ENCODE measurements at places on chromosomes 5 and 9.

DNA sequence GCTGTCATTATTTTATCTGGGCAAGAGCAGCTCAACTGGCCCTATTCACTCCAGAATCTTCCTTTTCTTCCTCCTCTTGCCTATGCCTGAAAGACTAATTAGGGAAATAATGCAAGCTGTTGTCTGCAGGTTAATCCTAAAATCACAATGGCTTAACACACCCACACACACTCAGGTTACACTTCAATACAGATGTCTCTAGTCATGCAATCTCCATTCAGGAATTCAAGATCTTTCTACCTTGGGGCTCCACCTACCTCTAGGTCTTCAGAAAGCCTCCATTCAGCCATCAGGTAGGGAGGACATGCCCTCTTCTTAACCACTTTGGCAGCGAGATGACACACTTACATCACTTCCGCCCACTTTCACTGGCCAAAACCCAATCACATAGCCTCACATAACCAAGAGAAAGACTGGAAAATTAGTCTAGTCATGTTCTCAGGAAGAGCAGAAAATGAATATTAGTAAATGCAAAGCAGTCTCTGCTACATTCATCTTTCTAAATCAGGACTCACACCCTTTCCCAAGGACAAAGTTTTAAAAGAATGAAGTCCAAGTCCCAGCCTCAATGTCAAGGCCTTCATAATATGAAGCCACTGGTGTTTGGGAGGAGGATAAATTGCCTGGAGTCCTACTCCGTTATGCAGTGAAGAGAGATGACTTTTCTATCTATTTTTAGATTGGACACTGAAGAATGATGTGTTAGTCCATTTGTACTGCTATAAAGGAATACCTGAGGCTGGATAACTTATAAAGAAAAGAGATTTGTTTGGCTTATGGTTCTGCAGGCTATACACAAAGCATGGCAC lies 428.1 kb downstream of the EFNA5 start:
- no peak for DNase-seq

- no peak for DNase-seq
Observed at GRCh38 chr5:31850981-31851689, 212.2 kb downstream of the PDZD2 start.

GRCh38 chr5:58071566-58071965 lies 388.3 kb downstream of the PLK2 start:
- DNase-seq, result no peak

DNA sequence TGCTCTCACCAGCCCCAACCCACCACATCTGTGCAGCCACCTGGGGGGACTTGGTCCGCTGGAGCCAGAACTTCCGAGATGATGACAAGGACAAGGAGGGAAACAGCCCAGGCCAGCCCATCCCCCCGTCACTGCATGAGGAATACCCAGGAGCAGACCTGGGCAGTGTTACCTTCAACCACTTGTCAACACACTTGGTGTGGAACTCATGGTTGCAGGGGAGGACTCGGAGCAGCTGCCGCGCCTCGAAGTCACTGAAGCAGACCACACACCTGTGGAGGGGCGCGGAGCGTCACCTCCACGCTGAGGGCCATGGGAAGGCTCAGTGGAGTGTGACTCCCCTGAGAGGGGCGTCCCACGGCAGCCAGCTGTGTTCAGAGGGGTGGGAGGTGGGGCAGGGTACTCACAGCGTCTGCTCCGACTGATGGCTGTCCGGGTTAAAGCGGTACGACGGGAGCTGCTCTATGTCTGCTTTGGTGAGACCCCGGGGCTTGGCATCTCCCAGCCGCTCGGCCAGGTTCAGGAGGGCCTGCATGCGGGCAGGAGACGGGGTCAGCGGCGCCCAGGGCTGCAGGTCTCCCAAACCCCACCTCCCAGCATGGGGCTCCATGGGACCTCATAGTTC lies 8.0 kb downstream of the RNF44 start:
- no peak for DNase-seq

- DNase-seq, result no peak
Observed at GRCh38 chr5:158198636-158199035, 339.7 kb upstream of the CLINT1 start.

DNA sequence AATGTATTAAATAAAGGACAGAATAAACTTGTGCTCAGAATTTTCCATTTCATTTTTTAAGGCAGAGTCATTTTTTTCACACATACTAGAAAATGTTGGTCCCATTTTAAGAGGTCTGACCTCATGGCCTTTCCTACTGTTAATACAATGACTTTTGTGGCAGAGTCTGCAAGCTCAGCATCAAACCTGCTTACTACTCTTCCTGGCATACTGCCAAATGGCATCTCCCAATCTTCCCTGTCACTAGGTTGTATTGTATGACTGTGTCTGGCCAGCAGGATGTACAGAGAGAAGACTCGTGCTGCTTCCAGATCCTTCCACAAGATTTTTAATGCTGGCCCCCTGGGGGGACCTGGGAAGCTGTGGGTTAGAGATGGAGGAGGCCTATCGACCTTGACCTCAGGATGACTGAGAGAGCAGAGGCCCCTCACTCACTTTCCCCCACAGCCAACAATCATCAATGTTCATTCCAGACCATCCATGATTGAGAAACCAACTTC lies 64.7 kb downstream of the BARX1 start:
- no peak for DNase-seq

GRCh38 chr5:150342583-150342982 lies 14.9 kb upstream of the TCOF1 start:
- DNase-seq, result no peak

GRCh38 chr5:40089269-40089668 lies 590.4 kb upstream of the PTGER4 start:
- DNase-seq, result no peak

DNA sequence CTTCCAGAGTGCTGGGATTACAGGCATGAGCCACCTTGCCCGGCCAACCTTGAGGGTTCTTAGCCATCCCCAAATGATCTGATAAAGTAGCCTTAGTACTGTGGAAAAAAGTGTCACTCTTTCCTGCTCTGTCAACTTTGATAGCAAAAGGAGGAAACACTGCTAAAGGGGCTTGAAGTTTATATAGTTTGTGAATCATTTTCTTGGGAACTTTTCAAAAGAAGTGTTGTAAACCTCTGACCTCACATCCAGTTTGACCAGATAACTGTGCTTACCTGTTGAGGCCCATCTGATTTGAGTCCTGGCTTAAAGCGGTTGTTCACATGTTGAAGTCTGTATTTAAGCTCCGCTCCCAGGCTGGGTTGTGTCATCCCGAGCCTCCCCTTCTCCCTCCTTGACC lies 303.3 kb downstream of the DOCK8 start:
- DNase-seq, result no peak

GRCh38 chr5:83197326-83197967 lies 120.1 kb downstream of the XRCC4 start:
- DNase-seq, result no peak

GRCh38 chr9:3451956-3452355 lies 73.8 kb downstream of the RFX3 start:
- DNase-seq, result no peak

- DNase-seq, result no peak
Observed at GRCh38 chr5:110925916-110926315, 145.6 kb upstream of the TSLP start.

DNA sequence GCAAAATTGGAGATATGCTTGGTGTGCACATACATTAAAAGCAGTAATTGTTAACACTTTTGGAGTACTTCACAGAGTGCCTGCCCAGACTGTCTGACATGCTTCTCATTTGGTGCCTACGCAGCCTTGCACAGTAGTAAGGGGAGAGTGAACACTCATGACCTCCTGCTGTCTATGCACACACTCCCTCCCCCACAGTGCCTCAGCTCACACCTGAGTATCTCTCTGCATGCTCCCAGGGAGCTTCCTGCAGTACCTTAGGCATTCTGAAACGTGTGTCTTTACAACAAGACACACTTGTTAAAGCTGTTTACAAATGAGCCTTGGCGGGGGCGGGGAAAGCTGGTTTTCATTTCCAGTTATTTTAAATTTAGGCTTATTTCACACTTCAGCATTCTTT lies 18.0 kb downstream of the MAP3K1 start:
- DNase-seq, result peak; percentile 27

GRCh38 chr5:69530561-69531405 lies 29.2 kb upstream of the GTF2H2C start:
- no peak for DNase-seq

- no peak for DNase-seq
Observed at GRCh38 chr5:93510626-93511380, 70.2 kb downstream of the NR2F1-AS1 start.

GRCh38 chr5:112109331-112110007 lies 309.6 kb downstream of the EPB41L4A start:
- DNase-seq, result no peak

DNA sequence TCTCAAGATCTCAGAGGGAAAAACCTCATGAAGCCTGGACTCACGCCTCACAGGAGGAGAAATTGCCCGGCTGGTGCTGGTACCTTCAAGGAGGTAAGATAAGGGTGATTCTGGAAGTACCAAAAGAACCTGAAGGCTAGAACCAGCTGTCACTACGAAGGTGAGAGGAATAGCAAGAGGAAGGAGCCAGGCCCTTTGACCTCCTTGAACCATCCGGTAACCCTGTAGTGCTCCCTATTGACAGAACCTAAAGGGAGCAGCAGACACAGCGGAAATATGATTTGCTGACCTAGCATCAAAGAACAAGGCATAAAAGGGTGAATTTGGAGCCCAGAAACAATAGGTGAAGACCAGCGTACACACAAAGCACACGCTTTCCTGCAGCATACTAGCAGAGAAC lies 92.2 kb downstream of the DOCK8 start:
- DNase-seq, result peak; percentile 16

GRCh38 chr9:121773954-121774714 lies 122.7 kb downstream of the DAB2IP start:
- no peak for DNase-seq

DNA sequence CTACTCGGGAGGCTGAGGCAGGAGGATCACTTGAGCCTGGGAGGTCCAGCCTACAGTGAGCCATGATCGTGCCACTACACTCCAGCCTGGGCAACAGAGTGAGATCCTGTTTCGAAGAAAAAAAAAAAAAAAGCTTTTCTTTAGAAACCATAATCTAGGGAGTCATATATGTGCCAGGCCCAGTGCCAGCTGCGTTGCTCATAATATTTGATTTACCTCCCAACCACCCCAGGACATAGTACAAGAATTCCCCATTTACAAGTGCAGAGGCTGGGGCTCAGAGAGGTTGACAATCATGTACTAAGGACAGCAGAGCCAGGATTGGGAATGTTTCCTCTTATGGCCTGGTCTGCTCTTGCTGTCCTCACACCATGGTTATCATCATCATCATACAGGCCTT lies 25.1 kb upstream of the TRIM14 start:
- no peak for DNase-seq

- DNase-seq, result no peak
Observed at GRCh38 chr5:518721-519120, 5.5 kb downstream of the SLC9A3 start.

DNA sequence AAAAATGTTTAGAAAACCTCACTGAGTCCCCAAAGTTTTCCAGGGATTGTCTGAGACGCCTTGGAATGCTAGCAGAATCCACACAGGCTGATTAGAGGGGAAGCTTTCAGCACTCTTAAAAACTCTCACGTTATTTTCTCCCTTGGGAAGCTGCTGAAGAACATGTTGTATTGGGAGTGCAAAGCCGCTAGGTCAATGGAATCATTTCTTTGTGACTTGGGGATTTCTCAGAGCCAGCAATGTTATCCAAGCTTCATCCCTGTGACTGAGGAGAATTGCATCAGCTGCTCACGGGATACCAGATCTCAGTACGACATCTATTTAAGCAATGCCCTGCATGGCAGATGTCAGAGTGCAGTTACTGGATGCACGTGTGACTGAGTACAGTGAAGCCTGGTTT lies 426.4 kb upstream of the MPDZ start:
- DNase-seq, result no peak

DNA sequence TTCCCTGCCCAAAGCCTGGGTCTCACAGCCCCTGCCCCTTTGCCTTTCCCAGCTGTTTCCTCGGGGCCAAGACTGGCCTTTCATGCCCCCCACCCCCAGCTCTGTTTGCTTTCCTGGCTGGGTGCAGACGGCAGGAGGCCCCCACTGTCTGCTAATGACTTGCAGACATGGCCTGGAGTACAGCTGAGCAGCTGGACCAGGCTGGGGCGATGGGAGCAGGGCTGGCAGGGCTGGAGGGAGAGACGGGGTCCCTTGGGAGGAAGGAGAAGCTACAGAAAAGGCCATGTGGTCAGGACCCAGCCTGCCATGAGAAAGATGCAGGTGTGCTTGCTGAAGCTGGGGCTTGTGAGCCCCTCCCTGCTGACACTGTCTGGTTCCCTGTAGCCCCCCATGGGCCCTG lies 28.3 kb upstream of the GFPT2 start:
- no peak for DNase-seq

DNA sequence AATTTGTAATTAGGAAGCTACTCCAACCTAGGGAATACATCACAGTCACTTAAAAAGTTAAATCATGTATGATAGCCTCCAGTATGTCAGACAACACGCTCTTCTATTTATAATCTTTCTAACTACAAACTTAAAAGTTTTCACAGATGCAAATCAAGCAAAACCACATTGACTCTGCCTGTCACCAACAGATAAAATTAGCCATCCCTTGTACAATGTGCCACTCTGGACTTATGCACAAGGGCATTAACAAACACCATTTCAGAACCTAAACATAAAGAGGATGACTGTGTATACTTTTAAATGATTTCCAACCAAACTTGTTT lies 14.7 kb downstream of the ERP44 start:
- no peak for DNase-seq

GRCh38 chr5:52705720-52706119 lies 82.0 kb upstream of the ITGA1 start:
- DNase-seq, result no peak

GRCh38 chr5:73823508-73823925 lies 197.5 kb downstream of the ARHGEF28 start:
- no peak for DNase-seq

DNA sequence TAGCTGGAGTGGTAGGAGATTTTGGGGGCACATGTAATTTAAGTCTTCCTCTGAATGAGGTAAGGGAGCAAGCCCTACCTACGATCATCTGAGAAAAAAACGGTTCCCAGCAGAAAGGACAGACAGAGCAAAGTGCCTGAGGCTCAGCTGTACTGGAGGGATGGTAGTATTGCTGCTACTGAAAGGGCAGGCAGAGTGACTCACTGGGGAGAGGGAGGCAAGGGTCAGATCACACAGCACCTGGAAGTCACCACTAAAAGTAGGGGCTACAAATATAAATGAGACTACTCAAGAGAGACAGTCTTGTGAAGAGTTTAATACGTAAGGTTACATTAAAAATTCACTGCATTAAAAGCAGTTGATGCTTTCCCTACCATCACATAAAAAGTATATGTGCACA lies 75.9 kb downstream of the NFIB start:
- DNase-seq, result no peak

- DNase-seq, result no peak
Observed at GRCh38 chr5:179149278-179149677, 89.1 kb downstream of the ZNF354C start.

- no peak for DNase-seq
Observed at GRCh38 chr9:134031783-134032182, 6.5 kb downstream of the BRD3OS start.

DNA sequence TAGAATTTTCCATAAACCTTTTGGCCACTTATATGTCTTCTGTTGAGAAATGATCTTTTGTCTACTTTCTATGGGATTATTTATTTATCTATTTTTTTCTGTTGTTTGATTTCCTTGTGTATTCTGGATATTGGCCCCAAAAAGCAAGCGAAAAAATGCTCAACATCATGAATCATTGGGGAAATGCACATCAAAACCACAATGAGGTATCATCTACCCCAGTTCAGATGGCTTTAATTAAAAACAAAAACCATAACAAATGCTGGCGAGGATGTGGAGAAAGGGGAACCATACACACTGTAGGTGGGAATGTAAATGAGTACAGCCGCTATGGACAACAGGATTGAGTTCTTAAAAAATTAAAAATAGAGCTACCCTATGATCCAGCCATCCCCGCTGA lies 125.0 kb upstream of the LPCAT1 start:
- no peak for DNase-seq
